SJCRH30 (cell line): ENCODE measurements at places on chromosomes 12 and 14.

GRCh38 chr14:69667938-69668335 is 56.5 kb downstream of the SUSD6 start:
- DNase-seq, result no peak

- no peak for DNase-seq
These were observed 216.8 kb downstream of the ZFP36L1 start for GRCh38 chr14:68576031-68576430.

GRCh38 chr14:44428231-44428945 is 78.7 kb downstream of the FSCB start:
- peak; percentile 47 for DNase-seq

GRCh38 chr12:25269701-25270100 is 19.0 kb upstream of the KRAS start:
- DNase-seq, result no peak

DNA sequence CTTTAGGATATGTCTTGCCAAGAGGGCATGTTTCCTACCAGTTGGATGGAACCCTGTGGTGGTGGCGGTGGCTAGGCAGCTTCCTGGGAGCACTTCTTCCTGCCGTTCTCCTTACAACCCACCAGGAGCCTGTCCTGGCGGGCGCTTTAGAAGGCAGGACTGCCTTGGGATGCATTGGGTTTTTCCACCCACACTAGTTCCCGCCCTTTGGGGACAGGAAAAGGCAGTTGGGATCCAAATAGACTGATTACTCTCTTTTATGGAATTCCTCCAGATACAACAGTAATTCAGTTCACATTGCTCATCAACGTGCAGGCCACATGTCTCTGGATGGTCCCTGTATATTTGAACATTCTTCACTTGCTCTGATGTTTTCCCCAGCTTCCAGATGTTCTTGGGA is 305.7 kb upstream of the SSTR1 start:
- no peak for DNase-seq

- DNase-seq, result no peak
These were observed 233.3 kb upstream of the SSTR1 start for GRCh38 chr14:37974421-37974820.

DNA sequence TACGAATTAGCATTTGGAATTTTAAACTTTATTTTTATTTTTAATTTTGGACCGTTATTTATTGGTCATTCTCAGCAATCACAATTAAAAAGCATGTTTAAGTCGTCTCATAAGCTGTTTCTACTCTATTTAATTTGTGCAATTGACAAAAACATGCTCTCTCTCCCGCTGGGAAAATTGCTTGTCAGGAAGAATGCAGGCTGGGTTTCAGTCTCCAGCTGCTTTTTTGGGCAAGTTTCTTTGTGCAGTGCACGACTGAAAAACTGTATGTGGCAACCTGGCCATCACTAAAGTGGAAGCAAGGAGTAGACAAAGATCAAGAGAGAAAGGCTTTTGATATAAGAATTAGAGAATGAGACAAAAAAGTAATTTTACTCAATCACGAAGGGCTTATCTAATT is 941.5 kb upstream of the MDGA2 start:
- peak; percentile 4 for DNase-seq

GRCh38 chr14:32785585-32785984 is 153.1 kb upstream of the NPAS3 start:
- DNase-seq, result no peak

DNA sequence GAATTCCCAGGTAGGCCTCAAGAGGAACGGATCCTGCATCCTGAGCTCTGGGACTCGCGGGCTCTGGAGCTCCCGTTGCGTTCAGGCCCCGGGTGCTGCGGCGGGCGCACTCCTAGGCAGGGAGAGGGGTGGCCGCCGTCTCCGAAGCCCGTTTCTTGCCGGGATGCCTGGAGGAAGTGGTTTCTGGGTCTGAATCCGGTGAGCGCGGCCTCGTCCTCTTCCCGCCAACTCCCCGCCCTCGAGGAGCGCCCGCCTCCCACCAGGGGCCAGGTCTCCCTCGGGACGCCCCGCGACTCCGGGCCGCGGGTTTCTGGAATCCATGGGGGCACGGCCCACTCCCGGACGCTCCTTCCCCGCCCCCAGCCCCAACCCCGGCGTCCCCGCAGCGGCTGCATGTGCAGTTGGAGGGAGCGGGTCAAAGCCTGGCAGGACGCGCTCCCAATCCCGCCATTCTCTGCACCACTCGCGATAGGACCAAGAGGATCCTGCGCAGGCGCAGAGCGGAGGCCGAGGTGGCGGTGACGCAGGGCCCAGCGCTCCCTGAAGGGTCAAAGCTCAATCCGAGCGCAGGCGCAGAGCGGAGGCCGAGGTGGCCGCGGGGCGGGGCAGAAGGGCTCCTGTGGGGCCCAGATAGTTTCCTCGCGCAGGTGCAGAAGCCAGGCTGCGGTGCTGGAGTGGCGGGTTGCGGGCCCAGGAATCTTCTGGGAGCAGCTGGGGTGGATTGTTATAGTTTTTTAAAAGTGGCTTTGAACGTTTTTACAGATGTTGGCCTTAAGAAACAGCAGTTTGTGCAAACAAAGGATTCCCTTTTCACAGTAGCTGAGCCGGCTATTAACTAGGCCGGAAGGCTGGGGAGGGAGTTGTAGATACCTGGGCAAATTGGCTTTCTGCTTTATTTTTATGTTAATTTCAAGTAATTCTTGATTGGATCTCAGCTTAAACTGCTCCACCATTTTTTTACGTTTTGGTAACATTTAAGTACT is 796.4 kb downstream of the AACS start:
- DNase-seq, result no peak

- DNase-seq, result no peak
These were observed 23.1 kb downstream of the AEBP2 start for GRCh38 chr12:19462406-19462805.

- no peak for DNase-seq
These were observed 80.1 kb upstream of the ALG10 start for GRCh38 chr12:33942172-33942571.

DNA sequence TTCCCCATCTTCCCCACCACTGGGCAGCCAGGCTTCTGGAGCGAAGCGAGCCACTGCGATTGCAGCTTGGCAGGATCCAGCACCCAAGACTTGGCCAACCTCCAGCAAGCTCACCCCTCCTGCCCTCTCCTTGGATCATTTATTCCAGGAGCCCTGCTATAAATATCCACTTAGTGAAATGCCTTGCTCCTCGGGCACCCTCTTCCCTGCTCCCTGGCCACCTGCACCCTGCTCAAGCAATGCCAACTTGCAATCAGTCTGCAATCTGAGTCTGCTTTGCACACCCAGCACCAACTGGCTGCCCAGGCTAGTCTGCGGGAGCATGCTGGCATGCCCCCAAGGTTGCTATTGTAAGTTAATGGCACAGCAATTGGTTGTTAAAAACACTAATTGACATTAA is 666.0 kb downstream of the MED13L start:
- DNase-seq, result no peak

- no peak for DNase-seq
These were observed 36.8 kb downstream of the CDC42BPB start for GRCh38 chr14:103020271-103021170.
